Activated CD4-positive, alpha-beta T cell treated with anti-CD3 and anti-CD28 coated beads, Interleukin-2, amount 50 U/mL, for 4 hours (primary cell): ENCODE measurements at places on chromosomes 1 and 21.

DNA sequence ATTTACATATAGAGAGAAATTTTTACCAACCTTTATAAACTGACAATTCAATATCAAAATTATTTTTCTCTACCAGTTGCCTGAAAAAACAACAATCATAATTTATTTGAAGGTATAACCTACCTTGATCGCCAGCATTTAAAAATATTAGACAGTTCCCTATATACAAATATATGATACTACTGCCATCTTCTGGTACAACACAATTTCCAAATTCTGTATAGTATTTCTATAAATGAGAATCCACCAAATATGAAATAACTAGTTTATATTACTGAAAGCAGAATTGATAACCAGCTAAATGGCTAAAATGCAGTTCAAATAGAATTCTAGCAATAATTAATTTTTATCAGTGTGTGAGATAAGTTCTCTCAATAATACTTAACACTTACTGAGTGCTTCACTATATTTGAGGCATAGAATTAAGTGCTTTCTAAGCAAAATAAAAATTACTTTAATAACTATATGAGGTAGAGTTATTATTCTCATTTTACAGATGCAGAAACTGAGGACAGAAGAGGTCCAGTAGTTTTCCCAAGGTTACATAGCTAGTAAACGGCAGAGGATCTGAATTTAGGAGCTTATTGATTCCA lies 75.6 kb downstream of the PIGK start:
- no peak for DNase-seq

DNA sequence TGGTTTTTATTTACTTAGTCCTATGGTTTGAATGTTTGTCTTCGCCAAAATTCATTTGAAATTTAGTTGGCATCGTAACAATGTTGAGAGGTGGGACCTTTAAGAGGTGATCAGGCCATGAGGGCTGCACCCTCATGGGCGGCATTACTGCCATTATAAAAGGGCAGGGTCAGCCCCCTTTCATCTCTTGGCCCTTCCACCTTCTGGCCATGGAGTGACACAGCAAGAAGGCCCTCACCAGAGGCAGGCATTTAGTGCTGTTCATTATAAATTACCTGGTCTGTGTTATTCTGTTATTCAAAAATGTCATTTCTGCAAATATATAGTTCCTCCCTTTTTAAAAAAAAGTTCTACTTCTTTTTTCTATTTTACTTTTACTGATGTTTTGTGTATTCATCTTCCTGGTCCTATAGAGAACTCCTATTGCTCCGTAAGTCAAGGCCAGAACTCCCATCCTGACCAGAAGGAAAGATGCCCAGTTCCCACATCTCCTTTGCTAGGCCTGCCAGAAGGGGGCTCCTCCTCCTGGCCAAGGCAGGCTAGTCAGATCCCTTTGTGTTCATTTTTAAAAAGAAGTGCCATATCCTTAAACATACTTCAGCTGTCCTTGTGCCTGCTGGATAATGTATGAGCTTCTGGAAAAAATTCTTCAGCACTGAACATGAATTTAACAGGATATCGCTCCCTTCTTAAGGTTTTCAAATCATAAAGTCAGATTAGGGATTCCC lies 10.0 kb upstream of the LBR start:
- no peak for DNase-seq

GRCh38 chr1:88655685-88656299 lies 28.3 kb upstream of the PKN2 start:
- no peak for DNase-seq

GRCh38 chr1:185041742-185042141 lies 3.6 kb upstream of the RNF2 start:
- no peak for DNase-seq

GRCh38 chr21:15001857-15002606 lies 62.8 kb downstream of the NRIP1 start:
- DNase-seq: no peak

- DNase-seq: no peak
These were observed 35.3 kb upstream of the DMRTA2 start for GRCh38 chr1:50458507-50458906.

GRCh38 chr1:233478611-233479010 lies 135.3 kb upstream of the KCNK1 start:
- DNase-seq: no peak

DNA sequence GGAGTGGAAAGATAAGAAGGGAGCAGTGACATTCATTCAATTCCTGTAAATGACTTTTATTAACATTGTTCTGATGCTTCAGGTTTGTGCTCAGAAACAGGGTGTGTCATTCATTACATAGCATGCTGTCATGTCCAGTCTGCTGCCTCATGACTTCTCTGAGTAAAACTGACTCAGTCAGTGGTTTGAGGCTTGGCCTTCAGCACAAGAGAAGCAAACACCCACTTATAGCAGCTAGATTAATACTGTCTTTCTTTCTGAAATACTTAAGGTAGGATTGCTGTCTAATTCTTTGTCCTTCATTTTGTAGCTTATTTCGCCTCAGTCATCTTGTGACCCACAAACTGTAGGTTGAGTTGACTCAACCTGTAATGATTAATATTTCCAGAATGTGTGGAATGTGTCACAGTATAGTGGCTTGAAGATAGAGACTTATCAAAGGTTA lies 32.9 kb downstream of the RASAL2 start:
- DNase-seq: no peak

DNA sequence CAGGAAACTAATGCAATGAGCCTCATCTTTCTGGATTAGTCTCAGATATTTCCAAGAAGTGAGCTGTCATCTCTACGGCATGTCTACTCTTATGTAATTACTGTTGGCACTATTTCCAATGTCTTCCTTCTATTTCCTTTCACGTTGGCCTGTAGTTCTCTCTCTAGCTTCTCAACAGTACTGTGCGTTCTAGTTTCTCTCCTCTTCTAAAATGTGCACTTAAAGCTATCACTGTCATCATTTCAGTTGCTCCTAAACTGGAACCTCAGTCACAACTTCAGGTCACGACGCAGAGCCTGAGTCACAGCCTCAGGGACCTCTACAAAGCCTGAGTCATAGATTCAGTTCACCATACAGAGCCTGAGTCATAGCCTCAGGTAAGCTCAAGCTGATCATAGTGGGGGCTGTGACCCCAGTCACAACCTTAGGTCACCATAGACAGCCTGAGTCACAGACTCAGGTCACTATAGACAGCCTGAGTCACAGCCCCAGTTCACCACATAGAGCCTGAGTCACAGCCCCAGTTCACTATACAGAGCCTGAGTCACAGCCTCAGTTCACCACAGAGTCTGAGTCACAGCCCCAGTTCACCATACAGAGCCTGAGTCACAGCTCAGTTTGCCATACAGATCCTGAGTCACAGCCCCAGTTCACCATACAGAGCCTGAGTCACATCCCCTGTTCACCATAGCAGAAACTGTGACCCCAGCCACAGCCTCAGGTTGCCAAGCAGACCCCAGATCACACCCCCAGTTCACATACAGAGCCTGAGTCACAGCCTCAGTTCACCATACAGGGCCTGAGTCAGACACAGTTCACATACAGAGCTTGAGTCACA lies 13.0 kb downstream of the WNT9A start:
- DNase-seq: peak; percentile 13

GRCh38 chr1:173224949-173225348 lies 17.8 kb upstream of the TNFSF4 start:
- DNase-seq: no peak

- DNase-seq: no peak
These were observed 54.3 kb upstream of the SERBP1 start for GRCh38 chr1:67484492-67484891.

- DNase-seq: no peak
These were observed at the start of gene FCN3 for GRCh38 chr1:27374362-27375086. Gene FCN3, minus strand, starts transcription at chr1:27374824. Its CDS starts 6 bp downstream, at chr1:27374818.

DNA sequence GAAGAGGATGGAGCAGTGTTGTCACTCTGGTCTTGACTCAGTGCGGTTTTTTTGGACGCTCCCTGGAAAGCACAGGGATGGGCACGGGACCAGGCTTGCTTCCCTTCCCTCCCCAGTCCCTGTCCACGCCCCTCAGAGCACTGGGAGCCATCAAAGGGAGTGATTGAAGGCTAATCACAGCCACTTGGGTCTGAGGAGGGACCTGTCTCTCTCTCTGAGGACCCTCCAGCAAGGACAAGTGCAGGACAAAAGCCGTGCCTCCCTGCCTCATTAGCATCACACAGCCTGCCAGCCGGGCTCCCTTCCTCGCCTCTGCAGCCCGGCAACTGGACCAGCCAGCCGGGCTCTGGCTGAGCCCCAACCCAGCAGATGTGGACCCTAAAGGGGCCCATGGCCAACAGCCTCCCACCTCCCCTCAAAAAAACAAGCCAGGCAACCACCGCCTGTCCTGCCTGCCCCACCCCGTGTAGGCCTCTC lies 18.6 kb upstream of the PDZK1IP1 start:
- no peak for DNase-seq

DNA sequence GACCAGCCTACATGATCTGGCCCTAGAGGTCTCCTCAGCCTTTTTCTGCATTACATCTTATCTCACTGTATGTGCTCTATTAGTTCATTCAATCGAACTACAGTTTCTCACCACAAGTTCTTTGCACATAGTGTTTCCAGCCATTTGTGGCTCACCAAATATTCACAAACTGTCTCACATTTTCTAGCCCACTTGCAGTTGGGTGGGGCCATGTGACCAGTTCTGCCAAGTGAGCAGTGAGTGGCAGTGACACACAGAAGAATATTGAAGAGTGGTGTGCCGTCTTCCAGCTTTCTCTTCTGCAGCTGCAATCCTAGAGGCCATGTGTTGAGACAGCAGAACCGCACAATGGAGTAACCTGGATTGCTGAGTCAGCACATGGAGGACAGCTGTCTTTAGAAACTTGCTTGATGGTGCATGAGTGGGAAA lies 103.2 kb upstream of the ZNF644 start:
- DNase-seq: no peak

DNA sequence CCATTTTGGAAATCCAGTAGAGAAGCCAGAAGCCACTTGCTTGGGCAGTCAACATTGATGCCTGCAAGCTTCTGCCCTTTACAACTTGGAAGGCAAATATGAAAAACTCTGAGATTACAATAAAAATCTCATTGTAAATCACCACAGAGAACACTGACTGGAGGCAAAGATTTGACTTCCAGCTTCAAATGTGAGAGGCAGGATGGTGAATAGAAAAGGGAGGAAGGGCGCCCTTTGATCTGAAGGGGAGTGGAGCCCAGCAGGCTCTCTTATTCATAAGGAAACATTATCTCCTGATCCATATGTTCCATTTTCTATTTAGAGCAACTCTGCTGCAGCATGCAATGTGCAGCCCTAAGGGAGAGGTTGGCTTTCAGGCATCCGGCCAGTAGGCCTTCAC lies 348.3 kb downstream of the AJAP1 start:
- no peak for DNase-seq

DNA sequence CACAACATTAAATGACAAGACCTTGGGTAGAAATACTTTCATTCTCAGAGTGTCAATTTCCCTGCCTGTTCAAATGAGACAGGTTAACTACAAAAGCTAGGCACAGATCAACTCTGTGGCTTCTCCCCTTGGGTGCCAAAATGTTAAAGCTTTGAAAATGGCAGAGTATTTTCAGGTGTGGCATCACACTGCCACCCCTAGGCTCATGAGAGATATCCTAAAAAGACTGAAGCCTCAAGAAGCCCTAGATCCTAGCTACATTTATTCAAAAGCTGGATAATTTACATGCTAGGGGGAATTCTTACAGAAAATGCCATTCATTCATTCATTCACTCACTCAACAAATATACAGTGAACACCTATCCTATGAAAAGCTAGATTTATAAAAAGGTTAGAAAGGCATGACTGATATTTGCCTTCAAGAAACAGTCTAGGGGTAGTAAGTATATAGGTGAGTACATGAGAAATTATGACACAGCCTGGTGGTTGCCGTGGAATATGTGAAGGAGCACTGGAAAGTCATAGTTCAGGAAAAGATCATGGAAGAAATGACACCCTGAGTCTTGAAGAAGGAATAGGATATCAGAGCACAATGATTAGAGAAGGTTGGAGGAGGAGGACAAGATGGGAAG lies 15.9 kb upstream of the RAB4A start:
- DNase-seq: no peak

- DNase-seq: no peak
These were observed 29.6 kb downstream of the SETD4 start for GRCh38 chr21:36030581-36031189.

DNA sequence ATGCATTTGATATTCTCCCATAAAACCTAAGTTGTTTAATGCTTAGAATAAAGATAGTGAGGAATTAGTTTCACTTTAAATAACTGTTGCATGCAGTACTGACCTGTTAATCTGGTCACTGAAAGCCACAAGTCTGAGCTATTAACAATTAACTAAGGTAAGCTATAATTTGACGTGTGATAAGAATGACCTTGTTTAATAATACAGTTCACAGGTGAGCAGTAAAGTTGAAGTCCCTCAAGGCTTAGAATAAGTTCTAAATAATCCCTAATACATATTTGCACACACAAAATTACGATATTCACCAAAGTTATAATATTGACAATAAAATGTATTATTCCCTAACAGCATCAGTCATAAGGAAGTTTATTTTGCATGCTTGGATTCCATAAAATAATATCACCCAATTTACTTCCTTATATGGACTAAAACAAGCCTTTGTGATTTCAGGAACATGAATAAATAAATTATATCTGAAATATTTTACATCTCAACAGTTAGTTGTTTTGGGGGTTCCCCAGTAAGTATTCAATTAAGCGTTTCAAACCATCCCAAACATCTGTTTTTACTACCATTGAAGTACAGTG lies 70.6 kb upstream of the CHRM3 start:
- no peak for DNase-seq

- DNase-seq: no peak
These were observed 2.3 kb upstream of the MED18 start for GRCh38 chr1:28326515-28326914.

GRCh38 chr1:111706921-111707320 lies 32.3 kb downstream of the INKA2 start:
- no peak for DNase-seq

DNA sequence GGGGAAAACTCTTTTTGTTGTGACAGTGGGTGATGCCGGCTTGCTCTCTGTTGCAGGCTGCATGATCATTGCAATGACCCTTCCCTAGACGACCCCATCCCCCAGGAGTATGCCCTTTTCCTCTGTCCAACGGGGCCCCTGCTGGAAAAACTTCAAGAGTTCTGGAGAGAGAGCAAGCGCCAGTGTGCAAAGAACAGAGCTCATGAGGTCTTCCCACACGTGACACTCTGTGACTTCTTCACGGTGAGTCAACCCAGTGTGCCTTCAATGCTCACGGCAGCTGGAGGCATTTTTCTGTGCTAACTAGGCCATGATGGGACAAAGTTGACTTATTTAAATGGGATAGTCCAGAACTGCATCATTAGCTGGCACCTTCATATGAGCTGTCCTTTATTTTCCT lies 5.7 kb downstream of the UBASH3A start:
- no peak for DNase-seq

- DNase-seq: no peak
These were observed 15.8 kb upstream of the MTR start for GRCh38 chr1:236779312-236779711.

- no peak for DNase-seq
These were observed 133.3 kb upstream of the GPR52 start for GRCh38 chr1:174314433-174314832.

- no peak for DNase-seq
These were observed 20.9 kb upstream of the DYNLT5 start for GRCh38 chr1:66731170-66731865.

GRCh38 chr1:51000651-51001050 lies 30.6 kb downstream of the CDKN2C start:
- DNase-seq: no peak
